ENCODE measurements at places on chromosomes 5 and 9.

- DNase-seq, result no peak
These were observed 489.2 kb downstream of the KDM4C start for GRCh38 chr9:7246917-7247522.

DNA sequence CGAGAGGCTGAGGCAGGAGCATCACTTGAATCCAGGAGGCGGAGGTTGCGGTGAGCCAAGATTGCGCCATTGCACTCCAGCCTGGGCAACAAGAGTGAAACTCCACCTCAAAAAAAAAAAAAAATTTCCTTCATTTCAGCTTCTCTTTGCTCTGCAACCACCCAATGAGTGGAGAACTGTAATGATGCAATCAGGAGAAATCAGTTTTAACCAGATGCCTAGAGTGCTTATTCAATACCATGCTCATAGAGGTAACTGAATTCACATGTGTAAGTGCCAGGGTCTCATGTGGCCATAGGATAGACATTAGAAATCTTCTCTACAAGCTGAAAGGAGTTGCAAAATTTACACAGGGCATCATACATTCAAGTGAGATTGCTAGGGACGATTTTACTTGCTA, 70.6 kb downstream of the HMHB1 start:
- DNase-seq, result no peak

GRCh38 chr5:110159202-110159601, 469.5 kb downstream of the MAN2A1 start:
- DNase-seq, result no peak

DNA sequence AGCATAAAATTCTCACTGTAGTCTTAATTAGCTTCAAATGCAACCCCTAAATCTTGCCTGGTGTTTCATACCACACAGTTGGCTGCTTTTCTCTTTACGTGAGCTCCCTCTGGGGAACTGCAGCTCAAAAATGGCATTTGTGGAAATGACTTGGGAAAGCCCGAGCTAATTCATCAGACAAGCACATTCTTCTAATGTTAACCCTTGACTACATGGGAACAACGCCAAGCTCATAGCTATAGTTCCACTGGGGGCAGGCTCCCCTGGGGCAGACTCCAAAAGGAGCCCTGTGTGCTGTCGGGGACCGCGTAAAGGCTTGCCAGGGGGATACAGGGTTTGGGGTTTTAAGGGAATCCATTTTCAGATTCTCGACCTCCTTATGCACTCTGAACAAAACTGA, 301.4 kb upstream of the DAP start:
- DNase-seq, result no peak

DNA sequence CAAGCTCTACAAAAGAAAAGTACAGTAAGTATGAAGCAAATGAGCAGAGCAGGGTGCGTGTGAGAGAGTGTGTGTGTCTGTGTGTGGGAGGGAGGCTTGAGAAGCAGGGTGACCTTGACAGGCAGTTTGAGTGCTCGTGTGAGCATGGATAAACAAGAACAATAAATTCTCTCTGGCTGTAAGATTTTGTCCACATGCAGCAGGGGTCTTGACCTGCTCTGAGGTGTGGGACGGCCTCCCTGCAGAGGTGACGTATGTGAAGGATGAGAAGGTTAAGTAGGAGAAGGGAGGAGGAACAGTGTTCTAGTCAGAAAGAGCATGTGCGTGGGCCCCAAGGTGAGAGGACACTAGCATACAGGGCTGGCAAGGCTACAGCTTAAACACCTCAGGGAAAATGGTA, 49.0 kb downstream of the SPTLC1 start:
- no peak for DNase-seq

DNA sequence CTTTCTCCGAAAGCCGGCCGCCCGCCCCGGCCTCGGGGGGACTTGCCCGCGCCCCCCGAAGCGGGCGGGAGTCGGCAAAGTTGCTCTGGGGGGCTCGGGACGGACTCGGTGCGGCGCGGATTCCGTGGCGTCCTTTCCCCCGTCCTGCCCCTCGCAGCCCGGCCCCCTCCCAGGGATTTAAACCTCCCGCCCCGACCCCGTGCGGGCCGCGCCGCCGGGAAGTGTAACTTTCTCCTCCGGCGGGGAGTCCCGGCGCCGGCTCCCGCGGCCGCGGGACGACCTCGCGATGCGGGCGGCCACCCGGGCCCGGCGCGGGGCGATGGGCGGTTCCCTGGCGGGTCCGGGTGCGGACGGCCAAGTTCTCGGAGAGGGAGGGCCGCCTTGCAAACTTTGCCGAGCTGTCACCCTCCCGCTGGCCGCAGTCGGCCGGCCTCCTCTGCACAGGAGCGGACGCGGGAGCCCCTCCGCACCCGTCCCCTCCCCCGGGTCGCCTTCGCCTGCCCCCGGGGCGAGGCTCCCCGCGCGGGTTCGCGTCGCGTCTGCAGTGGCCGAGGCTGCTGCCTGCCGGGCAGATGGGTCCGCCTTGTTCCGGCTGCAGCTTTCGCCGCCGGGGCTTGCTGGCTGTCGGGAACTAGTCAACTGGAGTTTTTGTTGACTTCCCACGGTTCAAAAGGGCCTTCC, 732 bp downstream of the PBX3 start:
- DNase-seq, result no peak

DNA sequence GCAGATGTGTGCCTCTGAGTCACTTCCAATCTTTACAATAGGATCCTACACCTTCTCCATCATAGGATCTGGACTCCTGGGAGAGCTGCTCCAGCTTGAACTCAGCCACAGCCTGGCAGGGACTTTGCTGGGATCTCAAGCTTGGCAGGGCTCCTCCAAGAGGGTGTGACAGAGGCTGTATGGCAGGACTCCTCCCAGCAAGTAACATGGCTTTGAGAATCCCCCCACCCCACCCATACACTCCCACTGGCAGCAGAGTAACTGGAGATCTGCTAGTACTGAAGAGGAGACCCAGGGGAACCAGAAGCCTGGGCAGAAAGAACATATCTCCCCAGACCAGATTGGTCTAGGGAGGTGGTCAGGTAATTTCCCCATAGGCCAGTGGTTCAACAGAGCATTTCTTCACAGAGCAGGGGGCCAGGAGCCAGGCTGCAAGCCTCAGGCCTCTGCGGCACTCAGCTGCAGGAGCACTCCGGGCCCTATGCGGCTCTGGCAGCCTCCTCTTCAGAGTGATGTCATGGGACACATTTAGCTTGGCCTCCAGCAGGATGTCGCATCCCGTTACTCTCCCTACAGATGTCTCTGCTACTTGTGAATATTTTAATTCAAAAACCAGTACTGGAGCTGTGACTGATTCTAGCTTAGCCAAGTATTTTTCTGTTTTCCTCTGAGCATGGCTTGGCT, 1.7 kb upstream of the ACSL6 start:
- no peak for DNase-seq

DNA sequence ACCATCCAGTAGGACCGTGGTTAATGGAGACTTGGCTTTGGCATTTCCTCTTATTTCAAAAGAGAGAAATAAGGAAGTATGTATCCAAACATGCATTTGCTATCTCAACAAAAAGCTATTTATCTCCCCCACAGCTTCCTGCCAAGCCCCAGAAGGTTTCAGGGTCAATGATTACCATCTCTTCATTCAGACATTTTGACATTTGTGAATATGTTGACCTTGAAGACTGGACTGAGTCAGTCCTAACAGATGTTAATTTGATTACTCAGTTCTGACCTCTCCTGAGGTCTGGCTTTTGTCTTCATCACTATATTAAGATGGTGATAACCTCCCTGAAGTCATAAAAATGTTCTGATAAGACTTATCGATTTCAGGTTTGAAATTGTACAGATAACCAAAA, 479.4 kb downstream of the AGTPBP1 start:
- no peak for DNase-seq

DNA sequence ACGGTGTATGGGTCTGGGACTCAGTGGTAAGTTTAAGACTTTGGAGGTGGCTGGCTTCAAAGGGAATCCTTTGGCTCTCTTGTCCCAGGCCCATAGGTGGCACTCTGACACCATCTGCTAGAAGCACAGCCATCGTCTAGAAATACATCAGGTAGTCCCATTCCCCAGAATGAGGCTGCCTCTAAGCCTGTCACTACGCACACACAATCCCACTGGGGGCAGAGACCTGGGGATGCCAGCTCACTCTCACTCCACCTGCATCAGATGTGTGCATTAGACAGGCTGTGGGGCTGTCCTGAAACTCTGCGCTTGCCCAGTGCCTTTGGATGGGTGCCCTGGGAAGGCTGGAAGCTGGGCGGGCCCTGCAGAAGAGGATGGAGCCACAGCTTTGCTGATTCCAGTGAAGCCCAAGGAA, 127.5 kb upstream of the PANK3 start:
- peak; percentile 12 for DNase-seq

- no peak for DNase-seq
These were observed 9.6 kb downstream of the HMCN2 start for GRCh38 chr9:130275156-130275555.

- DNase-seq, result no peak
These were observed 41.5 kb upstream of the NOTCH1 start for GRCh38 chr9:136587145-136587943.

DNA sequence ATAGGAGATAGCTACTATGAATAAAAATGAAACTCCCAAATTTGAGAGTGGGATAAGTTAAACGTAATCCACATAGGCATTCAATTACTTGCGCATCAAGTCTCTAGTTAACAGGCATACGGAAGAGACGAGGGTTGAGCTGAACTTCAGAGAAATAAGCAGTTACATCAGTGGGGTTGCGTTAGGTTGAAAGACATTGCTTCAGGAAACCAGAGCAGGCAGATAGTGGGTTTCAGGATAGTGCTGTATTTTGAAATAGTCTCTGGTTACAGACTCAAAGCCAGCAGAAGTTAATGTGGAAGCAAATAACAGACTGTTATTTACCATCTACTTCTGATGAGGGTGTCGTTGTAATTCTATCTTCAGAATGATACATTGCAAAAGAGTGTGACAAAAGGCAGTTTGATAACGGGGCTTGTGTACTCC, 533.4 kb downstream of the PDE4D start:
- DNase-seq, result no peak

DNA sequence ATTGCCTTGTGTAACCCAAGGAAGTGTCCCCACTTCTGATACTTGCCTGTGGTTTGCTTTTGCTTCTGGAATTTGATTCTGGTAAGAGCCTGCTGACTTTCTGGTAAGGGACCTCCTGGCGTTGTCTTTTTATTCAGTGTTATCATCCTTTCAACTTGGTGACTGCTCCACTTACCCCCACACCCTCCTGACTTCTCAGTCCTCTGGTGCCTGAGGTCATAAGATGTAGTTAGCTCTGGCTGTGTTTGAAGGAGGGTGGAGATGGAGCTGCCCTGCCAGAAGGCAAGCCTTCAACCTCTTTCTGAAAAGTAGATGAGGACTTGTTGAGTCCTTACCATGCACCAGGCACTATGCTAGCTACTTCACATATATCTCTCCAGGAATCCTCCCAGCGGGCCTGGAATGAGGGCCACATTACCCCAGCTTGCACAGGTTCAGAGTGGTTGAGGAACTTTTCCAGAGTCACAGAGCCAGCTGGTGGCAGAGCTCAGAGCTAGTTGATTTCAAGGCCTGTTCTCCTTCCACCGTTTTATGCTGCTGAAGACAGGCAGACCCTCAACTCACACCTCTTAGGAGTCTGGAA, 45.2 kb upstream of the PITX1 start:
- no peak for DNase-seq

DNA sequence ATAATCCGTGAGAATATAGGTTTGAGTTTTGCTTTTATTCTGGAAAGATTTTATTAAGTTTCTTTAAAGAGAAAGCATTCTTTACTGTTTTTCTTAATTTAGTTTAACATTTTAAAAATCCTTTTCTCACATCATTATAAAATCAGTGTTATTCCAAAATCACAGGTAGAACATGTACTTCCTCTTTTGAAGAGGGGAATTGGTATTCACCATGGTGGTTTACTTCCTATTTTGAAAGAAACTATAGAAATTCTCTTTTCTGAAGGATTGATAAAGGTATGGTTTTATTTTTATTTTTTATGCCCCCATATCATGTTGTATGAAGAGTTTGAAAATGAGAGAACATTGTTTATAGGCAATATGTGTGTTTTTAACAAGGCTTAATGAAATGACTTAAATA, 43.0 kb downstream of the MTREX start:
- DNase-seq, result no peak

DNA sequence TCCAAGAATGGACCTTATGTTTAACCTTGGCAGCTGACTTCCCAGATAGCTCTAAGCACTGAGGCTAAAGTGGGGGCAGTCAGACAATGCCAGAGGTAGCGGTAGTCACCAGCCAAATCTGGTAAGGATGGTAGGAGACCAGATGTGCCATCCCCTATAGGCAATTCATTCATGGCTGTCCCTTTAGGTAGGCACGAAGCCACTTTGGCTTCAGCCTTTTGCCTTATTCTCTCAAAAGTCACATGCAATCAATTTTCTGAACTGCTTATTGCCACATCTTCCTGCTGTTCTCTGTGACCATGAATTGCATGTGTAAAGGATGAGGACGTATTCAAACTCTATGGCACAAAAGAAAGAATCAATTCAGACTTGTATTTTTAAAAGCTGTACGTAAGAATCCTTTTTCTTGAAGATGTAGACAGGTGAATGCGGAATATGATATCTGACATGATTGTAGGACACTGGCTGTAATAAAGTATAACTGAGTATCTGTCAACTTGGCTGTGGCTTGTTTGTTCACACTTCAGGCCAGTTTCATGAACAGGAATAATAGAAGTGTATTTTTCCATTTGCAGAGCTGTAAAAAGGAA, 611.7 kb downstream of the NR2F1-AS1 start:
- no peak for DNase-seq

DNA sequence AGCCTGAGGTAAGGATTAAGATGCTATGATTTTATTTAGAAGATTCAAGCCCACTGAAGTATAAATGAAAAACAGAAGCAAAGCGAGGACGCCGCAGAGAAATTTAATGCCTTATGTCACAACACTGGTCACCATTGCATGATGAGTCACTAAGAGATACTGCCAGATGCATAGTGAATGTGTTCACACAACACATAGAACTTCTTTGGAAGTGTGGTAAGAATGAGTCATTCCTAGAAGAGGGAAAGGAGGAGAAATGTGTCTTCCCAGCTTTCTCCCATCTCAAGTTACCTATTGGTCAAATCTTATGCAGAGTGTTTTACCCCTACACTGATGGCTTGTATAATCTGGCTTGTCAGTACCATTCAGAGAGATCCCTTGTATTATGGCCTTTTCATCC, 465.3 kb upstream of the ARRDC3 start:
- DNase-seq, result no peak

GRCh38 chr9:12640016-12640587, 53.1 kb upstream of the TYRP1 start:
- DNase-seq, result peak; percentile 84

GRCh38 chr5:18375641-18376040, 741.4 kb downstream of the TAF11L14 start:
- DNase-seq, result peak; percentile 83

DNA sequence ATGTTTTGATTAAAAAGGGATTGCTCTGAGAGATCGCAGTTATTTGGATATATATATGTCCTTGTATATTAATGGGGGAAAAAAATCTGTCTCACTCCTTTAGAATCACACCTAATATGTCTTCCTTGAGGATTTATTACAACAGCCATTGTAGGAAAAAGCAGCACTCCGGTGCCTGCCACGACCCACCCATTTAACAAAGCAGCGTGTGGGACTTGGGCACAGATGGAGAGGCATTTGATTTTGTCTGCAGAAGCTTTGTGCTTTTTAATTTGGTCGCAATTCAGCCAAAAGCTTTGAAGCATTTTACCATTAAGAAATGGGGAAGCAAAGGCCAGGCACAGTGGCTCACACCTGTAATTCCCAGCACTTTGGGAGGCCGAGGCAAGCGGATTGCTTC, 159.2 kb downstream of the SMARCA2 start:
- no peak for DNase-seq

Data from NCI-H1092 treated with DMSO at 0.1 percent for 48 hours (cell line).